ENCODE measurements at places on chromosomes 2 and 18.

DNA sequence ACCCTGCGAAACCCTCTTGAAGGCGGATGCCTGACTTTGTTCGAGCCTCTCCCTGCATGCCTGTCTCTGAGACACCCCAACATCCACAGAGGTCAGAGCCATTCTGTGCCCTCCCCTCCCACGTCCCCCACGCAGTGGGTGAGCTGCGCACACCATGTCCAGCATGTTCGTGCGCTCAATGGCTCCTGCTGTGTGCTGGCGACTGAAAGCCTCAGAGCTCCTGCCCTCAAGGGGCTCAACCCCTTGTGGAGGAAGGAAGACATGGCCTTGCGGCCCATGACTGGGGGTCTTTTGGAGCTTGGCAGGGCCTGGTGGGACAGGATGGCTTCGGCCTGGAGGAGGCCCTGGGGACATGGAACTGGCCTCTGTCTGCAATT lies 45.7 kb downstream of the ANKMY1 start:
- no peak for DNase-seq

DNA sequence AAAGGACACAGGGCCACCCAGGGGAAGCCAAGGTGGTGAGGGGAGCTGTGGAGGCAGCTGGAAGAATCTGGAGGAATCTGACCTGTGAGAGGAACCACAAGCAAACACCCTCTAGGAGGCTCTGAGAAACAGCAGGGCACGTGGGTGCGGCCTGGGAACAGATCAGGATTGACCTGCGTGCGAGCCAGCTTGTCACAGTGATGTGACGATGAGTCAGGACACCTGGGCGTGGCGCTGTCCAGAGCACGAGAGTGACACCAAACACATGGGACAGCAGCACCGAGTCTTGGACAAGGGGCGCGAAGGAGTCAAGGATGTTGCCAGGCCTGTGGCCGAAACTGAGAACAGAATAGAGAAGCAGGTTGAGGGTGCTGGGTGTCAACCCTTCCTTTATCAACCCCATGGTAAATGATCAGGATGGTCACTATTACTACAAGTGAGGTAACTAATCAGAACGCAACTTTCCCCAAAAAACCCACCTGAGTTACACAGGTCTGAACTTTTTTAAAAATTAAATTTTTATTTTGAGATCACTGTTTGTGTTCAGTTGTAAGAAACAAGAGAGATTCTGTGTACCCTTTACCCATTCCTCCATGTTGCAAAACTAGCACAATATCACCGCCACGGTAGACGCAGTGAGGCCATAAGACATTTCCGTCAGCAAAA lies 637 bp upstream of the SFT2D3 start:
- DNase-seq = no peak

DNA sequence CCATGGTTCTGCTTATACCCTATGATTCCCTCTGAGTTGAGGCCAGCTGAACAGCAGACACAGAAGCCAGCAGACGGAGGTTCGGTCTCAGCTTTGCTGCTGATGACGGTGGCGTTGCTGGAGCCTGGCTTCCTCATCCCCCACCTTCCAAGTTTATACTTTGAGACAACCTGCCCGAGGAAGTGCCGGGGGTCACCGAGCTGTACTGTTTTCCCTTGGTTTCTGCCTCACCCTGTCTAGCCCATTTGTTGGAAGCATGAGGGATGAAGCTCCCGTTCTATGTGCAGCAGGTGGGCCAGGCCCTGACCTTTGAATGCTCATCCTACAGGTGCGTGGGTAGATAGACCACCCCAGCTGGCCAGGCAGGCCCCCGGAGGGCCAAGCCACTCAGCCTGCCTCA lies 117.3 kb downstream of the MYCN start:
- DNase-seq = no peak

DNA sequence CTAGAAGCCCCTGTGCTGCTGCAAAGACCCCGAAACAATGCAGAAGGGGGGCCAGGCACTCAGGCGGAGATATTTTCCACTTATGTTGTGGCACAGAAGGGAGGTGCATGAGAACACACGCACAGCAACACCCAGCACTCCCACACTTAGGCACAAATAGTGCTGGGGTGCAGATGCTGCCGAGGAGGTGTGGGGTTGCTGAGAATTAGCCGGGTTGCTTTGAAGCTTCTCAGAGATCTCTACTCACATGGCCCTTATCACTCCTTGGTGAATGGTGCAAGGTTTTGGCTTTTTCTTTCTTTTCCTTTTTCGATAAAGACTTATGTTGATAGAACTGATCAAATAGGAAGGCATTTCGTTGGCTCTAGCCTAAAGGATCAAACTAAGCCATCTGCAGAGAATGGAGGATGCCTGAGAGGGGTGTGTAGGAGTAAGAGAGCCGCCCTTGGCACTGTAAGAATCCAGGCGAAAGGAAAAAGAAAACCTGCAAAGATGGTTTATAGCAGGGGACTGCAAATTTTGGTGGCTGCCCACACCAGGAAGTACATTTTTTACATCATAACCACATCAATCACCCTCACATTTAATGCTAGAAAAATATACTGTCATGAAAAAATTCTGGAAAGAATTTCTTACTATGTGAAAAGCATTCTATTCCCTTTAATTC lies 27.9 kb upstream of the FHL2 start:
- no peak for DNase-seq

- DNase-seq = peak; percentile 94
Observed at GRCh38 chr2:33437297-33437696, 39.2 kb upstream of the RASGRP3 start.

DNA sequence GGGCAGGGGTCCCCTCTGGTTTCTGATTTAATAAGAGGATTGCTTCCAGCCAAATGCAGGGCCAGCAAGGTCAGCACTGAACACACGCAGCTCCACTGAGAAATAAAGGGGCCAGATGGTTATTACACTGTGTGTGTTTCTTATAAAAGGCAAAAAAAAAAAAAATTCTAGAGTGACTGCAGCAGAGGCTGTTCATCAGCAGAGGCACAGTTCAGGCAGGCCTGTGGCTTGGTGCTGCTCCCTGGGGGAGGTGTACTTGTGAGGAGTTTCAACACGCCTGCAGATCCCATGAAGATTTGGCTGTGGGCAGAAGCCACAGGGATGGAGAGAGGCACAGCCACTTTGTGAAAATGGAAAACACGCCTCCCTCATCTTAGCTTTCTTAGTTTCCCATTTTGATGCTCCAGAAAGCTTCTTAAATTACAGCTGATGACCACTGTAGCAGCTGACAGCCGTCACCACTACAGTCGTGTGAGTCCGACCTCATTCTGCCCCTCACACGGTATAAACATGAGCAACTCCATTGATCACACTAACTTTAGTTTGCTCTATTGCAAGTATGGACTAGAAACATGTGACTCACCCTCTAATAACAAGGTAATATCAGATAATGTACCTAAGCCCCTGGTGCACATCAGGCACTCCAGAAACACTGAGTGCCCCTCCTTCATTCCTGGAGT lies 726.5 kb upstream of the RAB6C start:
- no peak for DNase-seq

GRCh38 chr18:12327510-12328178 lies 19.6 kb downstream of the TUBB6 start:
- DNase-seq = peak; percentile 85

DNA sequence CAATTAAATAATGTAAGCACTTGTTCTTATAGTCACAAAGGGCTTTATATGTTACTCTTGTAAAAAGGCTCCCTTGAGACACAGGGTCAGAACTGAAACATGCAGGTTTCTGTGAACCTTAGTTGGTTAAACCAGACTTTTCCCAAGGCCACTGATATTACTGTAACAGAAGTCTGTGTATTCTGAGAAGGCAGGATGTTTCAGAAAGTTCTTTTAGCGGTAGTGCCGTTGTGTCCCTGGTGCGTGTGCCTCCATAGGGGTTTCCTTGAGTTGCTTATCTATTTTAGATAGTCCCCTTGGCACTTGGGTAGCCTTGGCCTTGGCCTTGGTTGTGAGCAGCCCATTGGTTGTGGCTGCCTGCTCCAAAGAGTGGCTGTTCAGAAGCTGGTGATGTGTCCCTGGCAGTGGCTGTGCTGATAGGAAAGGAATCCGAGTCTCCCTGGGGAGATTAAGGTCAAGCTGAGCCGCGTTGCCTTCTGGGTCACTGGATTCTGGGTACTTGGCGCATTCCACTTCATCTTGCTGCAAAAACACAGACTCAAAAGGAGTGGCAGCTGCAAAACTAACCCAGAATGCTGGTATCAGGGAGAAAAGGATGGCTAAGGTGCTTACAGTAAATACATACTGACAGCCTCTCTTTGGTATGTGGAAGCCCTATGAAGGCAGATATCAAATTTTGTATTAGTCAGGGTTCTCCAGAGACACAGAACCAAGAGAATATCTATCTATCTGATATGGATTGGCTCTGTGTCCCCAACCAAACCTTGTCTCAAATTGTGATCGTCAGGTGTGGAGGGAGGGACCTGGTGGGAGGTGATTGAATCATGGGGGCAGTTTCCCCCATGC lies 69.7 kb downstream of the FHOD3 start:
- DNase-seq = no peak

GRCh38 chr2:6754419-6754818 lies 111.3 kb downstream of the CMPK2 start:
- DNase-seq = no peak

- no peak for DNase-seq
Observed at GRCh38 chr2:26850000-26850431, 2.1 kb downstream of the DPYSL5 start.

GRCh38 chr2:133726973-133727372 lies 158.7 kb upstream of the NCKAP5 start:
- no peak for DNase-seq

DNA sequence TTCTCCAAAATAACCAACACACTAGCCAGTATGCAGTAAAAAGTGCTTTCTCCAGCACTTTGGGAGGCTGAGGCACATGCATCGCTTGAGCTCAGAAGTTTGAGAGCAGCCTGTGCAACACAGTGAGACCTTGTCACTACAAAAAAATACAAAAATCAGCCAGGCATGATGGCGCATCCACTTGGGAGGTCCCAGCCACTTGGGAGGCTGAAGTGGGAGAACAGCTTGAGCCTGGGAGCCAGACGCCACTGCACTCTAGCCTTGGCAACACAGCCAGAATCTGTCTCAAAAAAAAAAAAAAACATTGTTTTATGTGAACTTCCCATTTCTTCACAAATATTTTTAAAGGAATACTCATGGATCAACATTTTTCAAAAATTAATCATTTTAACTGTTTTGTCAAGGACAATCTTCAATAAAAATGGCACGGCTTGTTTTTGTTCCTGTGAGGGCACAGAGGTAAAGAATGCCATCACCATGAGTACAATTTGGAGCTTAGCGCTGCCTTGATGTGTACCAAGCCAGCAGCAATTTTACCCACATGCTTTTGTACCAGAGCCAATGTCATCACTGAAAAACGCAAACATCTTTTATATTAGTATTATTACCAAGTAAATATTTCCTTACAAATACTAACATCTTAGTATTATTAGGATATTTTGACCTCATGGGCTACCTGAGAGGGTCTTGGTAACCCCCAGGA lies 26.7 kb downstream of the RAB1A start:
- DNase-seq = no peak

DNA sequence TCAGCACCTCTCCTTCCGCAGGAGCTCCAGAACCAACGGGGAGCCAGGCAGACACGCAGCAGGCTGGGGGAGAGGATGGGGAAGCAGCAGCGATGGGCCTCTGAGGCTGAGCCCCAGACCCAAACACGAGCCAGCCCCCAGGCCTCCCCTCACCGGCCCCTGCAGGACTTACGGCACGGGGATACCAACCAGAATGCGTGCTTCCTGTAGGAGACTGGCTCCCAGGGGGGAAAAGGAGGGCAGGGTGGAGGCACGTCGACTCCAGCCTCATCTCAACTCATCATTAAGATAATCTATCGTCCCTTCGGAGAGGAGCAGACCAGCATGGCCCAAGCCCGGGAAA lies 495.1 kb upstream of the MYT1L start:
- DNase-seq = no peak

DNA sequence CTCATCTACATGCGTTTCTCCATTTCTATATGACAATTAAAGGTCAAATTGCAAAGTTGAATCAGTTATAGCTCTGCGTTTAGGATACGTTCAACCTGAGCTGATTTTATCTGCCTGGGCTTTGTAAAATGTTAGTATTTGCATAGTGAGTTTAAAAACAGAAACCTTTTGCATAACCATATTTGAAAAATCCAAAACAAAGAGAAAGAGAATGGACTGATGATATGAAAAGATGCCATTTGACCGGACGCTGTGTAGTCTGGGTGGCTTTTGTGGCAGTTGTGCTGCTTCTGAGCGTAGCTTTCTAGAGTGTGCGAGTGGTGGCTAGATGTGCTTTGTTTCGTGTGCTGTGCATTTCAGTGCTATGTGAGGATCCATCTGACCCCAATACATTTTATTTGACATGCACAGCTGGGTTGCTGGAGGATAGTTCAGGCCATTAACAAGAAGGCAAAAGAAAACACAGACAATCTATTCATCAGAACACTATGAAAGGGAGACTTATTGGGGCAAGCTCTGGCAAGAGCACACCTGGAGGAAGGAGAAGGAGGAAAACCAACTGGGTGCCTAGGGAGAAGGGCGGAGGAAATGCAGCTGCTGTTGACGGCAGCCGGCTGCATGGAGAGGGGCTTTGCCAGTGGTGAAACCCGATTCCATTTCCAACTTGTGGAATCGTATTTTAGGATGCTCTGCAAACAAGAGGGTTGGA lies 126.8 kb downstream of the ACOXL start:
- no peak for DNase-seq

DNA sequence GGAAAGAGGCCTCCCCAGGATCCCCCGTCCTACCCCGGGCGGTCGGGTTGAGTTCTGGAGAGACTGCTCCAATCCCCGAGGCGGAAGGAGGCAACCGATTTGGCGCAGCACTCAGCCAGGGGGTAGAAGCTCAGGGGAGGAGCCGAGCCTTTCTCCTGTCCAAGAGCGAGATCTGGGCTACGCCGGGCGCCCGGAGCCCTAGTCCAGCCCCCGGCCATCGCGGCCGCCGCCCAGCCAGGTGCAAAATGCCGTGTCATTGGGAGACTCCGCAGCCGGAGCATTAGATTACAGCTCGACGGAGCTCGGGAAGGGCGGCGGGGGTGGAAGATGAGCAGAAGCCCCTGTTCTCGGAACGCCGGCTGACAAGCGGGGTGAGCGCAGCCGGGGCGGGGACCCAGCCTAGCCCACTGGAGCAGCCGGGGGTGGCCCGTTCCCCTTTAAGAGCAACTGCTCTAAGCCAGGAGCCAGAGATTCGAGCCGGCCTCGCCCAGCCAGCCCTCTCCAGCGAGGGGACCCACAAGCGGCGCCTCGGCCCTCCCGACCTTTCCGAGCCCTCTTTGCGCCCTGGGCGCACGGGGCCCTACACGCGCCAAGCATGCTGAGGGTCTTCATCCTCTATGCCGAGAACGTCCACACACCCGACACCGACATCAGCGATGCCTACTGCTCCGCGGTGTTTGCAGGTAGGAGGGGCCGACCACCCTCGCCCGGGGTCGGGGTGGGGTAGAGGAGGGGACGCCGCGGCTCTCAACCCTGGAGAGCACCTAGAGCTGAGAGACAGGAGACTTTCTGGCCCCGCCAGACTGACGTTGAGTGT lies at the start of gene DYSF:
Gene DYSF (plus strand): TSS at position 158 of the 817 bp plus-strand sequence.
- DNase-seq = no peak

DNA sequence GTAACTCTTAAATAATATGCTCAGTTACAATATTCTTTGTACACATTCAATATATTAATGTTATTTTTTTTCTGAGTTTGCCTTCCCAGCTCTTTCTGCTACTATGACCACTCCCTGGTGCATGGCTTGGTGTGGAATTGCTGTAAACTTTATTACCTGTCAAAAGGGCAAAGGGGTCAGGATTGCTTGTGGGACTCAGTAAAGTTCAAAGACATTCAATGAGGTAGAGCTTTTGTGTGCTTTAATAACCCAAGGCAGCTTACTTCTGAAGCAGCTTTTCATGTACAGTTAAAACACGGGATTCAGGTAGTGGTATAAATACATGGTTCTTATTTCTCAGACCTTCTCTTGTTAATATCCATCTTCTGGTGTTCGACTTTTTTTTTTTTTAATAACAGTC lies 132.8 kb downstream of the MEIS1 start:
- no peak for DNase-seq

GRCh38 chr2:72833084-72833714 lies 7.4 kb upstream of the EXOC6B start:
- DNase-seq = no peak
